GM10248 (cell line): ENCODE measurements at places on chromosomes 3 and 15.

- no peak for DNase-seq
Measured at GRCh38 chr3:72661115-72661457, 187.2 kb downstream of the SHQ1 start.

- DNase-seq, result no peak
Measured at GRCh38 chr3:19775765-19776164, 158.3 kb downstream of the EFHB start.

- no peak for DNase-seq
Measured at GRCh38 chr15:78037779-78038305, 39.7 kb downstream of the TBC1D2B start.

GRCh38 chr15:89575656-89576416, 567 bp downstream of the TICRR start:
- DNase-seq, result no peak

DNA sequence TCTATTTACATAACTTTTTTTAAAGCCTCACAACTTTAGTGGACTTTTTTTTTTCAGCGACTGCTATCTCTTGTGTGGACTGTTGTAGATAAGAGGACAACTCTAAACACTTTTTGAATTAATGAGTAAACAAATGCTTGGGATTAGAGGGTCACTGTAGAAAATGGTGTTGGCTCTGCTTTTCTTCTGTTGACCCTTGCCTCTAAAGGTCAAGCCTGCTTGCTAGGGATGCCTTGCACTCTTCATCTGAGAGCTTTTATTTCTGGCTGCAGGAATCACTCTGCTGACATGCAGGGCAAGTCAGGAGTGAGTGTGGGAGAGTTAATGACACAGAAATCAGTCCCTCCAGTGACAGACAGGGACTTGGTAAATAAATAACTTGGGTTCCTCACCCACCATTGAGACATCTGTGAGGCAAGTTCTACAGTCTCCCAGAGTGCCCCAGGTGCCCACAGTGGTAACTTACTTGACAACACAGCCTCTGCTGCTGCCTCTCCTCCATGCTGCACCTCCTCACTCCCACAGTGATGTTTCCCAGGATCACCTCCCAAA, 390.1 kb downstream of the IL20RB start:
- no peak for DNase-seq

DNA sequence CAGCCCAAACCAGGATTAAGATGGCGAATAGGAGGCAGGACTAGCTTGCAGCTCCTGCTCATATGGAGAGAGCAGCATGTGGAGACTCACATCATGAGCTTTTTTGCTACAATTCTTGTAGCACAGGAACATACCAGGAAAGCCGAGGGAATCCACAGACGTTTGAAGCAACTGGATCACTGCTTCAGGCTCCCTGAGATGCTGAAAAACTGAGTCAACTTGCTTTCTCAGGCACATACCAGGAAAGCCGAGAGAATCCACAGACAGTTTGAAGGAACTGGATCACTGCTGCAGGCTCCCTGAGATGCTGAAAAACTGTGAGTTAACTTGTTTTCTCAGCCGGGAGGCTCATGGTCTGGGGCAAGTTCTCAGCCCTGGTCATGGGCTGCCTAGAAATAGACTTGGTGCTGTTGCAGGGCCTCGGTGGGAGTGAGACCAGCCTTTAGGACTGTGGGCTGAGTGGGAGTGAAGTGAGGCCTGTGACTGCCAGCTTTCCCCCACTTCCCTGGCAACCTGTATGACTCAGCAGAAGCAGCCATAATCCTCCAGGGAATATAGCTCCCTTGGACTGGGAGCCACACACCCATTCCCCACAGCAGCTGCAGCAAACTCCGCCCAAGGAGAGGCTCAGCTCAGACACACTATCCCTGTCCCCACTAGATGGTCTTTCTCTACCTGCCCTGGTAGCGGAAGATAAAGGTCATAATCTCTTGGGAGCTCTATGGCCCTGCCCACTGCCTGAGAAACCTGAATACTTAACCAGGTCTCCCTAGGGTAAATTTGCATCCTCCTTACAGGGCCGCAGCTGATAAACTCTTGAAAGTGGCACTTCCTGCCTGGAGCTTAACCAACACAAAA, 51.9 kb upstream of the PFN2 start:
- DNase-seq, result no peak

DNA sequence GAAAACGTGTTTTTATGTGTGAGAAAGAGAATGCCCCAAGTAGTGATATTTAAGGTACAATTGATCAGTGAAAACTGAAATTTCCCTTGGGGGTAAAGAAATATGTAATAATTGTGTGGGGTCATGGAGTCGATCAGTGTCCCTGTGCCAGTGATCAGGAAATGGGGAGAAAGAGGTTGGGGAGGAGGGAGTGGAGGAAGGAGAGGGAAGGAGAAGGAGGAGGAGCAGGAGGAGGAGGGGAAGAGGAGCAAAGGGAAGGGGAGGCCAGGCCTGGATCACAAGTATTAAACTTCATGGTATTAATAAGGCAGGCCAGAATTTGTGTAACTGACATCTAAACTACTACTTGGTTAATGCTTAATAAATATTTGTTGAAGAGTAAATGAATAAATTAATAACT, 30.4 kb downstream of the THSD4 start:
- no peak for DNase-seq

- no peak for DNase-seq
Measured at GRCh38 chr15:100801256-100801900, 78.3 kb upstream of the ALDH1A3 start.

DNA sequence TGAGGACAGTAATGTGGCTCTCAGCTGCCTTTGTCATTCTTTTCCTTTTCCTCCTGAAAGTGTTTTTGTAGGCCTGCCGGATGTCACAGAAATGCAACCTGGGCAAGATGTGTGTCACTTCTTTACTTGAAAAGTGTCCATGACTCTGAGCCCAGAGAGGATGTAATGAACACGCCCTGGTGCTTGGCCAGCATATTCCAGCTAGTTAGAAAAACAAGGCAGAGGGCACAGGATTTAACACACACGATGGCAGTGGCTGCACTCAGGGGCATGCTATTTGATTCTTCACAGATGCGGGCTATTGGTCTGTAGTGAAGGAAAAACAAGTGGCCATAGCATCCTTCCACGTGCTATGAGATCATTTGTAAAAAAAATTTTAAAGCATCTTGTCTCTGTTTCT, 30.3 kb upstream of the PTX3 start:
- no peak for DNase-seq

DNA sequence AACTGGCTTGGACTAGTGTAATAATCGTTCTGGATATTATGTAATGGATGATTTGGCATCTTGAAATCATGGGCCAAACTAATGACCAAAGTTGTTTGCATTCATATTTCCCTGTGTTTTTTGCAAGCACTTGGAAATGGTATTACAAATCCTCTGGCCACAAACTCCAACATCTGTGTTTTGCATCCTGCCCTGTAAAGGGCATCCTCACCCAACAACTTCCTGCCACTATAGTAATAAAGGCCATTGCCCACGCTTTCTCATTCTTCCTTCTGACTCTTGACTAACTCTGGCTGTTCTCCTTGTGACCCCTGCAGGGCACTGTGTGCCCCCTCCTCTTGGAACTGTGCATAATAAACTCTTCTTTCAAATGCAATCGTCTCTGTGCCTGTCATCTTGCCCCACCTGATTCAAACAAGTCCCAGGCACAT, 25.4 kb upstream of the PSMD6 start:
- DNase-seq, result no peak

- DNase-seq, result no peak
Measured at GRCh38 chr15:77599899-77600298, 32.8 kb downstream of the LINGO1 start.

DNA sequence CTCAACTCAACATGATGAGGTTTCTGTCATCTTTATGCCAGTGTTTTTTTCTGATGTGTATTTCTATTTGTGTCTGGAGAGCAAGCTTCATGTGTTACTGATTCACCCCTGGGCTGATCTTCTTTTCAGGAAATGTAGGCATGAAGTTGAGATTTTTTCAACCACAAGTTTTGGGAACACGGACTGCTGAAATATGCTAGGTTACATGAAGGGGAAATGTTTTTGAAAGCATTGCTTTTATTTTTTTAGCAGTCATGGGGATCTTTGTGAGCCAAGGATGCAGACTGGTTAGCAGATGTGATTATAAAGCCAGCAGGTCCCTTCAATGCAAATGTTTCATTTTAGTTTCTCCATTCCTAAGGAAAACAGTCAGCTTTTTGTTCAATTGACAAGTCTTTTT, 219.3 kb upstream of the COL8A1 start:
- DNase-seq, result no peak
